ENCODE measurements at places on chromosomes 7 and 10.
A peak's percentile ranks its signal among the peaks of the same experiment; 100 is the strongest.

GRCh38 chr10:1195828-1196227, 139.6 kb downstream of the WDR37 start:
- no peak for DNase-seq

GRCh38 chr7:148334959-148335577, 255.5 kb upstream of the C7orf33 start:
- no peak for DNase-seq

- no peak for DNase-seq
Observed at GRCh38 chr7:97446361-97446760, 285.5 kb upstream of the TAC1 start.

DNA sequence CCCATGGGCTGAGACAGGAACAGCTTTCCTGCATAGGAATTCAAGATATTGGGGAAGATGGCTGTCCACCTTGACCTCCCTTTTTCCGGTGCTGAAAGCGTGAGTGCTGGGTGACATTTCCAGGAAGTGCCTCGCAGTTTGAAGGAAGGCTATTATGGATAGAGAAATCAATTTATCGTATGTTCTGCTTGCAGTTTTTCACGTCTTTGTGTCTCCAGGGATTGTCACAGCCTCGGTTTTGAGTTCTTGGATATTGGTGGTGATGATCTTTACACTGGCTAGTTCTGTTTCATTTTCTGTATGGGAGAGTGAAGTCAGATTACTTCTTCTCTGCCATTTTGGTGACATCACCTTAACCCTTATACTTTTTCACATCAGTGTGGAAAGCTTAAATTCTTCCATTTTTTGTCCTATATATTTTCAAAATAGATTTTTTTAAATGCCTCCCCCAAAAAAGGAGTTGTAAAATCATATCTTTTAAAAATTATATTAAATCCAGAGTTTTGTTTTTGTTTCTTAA, 102.5 kb upstream of the APBB1IP start:
- DNase-seq, result no peak

DNA sequence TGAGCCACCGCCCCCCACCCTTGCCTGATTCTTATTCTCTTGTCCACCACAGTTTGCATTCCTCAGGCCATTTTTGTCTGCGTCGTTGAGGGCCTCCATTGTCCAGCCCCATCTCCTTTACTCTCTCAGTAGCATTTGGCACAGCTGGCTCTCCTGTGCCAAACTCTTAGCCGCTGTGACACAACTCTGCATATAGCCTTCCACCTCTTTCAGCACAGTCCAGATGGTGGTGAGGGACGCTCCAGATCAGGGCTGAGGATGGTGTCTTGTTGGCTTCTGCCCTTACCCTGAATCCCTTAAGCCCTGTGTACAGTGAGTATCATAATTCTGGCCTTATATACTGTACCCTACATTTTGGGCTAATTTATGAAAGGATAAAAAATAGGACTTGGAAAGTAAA, 45.6 kb downstream of the BMPR1A start:
- no peak for DNase-seq

GRCh38 chr7:87511510-87511909, 36.0 kb upstream of the ABCB4 start:
- no peak for DNase-seq

DNA sequence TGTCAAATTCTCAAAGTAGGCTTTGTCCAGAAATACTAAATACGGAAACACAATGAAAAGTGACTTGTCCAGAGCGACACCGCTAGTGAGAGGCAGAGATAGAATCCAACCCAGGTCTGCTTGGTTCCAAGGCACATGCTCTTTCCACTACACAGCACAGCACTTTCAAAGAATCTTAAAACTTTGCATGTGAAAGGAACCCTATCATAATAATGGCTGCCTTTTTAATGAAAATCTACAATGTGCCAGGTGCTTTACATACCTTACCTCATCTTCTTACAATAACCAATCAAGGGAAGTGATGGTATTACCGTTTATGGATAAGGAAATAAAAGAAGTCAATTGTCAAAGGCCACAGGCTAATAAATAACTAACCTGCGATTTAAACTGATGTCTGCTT, 2.6 kb downstream of the CHCHD3 start:
- DNase-seq, result no peak

- no peak for DNase-seq
Observed at GRCh38 chr10:29343607-29344038, 54.8 kb downstream of the LYZL1 start.

DNA sequence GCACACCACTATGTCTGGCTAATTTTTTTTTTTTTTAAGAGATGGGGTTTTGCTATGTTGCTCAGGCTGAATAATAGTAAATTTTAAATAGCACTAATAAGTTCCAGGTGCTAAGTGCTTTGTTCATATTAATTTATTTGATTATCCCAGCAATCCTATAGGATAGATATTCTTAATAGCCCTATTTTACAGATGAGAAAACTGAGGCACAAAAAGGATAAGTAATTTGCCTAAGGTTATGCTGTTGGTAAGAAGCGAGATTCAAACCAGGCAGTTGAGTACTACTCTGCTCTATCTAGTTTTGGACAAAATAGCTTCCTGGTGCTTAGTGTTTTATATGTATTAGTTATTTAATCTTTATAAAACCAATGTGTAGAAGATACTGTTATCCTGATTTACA, 72.5 kb upstream of the STRIP2 start:
- DNase-seq, result no peak

DNA sequence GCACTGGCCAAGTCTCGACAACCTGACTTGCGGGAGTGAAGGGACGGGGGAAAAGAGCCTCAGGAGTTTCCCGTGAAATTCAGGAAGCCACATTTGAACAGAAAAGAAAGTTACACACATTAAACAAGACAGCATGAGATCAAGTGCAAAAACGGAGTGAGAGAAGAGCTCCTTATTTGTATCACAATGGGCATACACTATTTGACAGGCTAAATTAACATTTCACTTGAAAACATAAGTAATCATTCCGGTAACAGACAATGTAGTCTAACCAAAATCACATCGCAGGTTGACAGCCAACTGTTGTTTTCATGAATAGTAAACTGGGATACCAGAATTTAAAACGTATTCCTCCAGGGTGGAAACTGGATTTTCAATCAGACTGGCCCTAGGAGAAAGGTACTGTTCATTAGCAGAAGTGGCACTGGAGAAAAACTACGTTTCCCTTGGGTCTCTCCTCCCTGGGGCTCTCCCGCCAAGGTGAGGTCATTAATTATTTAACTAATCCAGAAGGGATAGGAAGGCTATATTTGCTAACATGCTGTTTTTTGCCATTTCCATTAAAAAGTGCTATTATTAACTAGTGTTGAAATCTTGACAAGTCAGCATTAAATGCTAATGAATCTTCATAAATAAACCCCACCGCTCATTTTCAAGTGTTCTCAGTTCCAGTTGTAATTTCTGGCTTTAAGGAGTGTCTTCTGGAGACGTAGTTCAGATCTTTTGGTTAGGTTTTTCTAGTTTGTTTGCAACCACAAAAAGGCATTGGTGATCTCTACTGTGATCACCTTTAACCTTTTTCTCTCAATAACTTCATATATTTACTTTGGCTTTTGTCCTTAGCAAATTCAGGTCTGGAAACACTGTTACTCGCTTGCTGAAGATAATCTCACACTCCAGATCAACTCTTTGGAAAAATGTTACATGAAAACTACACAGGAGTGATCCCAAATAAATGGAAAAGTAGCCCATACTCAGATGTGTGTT, 25.1 kb downstream of the RHEB start:
- no peak for DNase-seq

GRCh38 chr10:25646371-25646770, 287.7 kb upstream of the MYO3A start:
- no peak for DNase-seq

DNA sequence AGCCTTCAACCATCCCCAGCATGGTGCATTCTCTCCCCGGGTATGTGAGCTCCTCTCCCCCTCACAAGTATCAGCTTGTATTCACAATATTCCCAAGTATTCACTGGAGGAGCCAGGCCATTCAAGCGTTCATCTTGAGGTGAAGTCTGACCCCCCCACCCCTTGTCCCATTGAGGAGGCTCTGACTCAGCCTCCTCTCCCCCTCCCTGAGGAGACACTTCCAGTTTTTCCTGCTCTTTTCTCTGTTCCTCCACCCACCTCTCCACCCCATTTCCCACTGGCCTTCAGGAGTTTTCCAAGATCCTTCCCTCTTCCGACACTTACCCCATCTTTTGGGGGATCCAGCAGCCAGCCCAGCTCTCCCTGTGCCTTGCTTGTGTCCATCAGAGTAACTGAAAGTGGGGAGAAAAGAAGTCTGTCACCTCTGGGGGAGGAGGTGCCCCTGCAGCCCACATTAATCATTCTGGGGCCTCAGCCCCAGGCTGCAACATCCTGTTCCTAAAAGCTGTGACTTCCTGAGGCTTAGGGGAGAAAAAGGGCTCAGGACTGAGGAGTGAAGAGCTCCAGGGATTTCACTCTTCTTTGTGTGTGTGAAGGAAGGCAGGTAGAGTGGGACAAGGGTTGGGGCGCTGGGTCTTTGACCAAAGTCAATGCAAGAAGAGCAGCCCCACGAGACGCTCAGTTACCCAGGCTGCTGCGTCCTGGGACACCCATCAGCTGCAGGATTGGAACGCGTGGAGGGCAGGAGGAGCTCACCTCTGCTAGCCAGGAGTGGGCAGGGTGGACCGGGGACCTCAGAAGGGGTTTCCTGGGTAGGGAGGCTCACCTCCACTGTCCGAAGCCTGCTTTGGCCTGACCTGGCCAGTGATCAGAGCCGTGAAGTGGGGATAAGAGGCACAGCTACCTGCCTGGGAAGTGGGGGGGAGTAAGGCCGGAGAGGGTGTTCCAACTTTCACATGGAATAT, 1.1 kb downstream of the EPHA1 start:
- DNase-seq, result no peak

DNA sequence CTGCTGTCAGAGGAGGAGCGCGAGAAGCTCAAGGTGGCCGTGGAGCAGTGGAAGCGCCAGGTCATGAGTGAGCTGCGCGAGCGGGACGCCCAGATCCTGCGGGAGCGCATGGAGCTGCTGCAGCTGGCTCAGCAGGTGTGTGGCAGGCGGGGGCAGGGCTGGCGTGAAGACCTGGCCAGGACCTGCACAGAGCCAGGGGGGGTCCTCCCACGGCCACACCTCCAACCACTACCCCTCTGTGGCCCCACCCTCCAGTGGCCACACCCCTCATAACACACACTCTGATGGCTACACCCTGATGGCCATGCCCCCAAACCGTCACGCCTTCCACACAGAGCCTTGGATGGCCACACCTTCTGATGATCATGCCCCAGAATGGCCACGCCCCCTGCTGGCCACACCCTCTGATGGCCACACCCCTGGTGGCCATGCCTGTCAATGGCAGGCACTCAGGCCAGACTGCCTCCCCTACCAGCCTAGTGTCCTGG, 23.4 kb upstream of the DPYSL4 start:
- DNase-seq, result peak; percentile 75

GRCh38 chr7:36171503-36171902, 18.4 kb downstream of the EEPD1 start:
- DNase-seq, result no peak

DNA sequence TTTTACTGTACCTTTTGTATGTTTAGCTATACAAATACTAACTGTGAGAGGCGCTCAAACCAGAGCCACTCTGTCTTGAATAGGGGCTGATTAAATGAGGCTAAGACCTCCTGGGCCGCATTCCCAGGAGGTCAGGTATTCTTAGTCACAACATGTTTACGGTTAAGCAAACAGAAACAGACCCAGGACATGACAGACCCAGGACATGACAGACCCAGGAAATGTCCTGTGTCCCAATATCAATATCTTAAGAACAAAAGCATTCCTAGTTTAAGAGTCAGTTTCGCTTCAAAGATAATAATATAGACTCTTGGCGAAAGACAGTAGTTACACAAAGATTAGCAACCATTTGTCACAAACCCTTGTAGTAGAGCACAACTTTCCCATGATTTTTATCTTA, 304.5 kb downstream of the CCSER2 start:
- no peak for DNase-seq

GRCh38 chr7:118352867-118353453, 128.5 kb downstream of the ANKRD7 start:
- DNase-seq, result no peak

DNA sequence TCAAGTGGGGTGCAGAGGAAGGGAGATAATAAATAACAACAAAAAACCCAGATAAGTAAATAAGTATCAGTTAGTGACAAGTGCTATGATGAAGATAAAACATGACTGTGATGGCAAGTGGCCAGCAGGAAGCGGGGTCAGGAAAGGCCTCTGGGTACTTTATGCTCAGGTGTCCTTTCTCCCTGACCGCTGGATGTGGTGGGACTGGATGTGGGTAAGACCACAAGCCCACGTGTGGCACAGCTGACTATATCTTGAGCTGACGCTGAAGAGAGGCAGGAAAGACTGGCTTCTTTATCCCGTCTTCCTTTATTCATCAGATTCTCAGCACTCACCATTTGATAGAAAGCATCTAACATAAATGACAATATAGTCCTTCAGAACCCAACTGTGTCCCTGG, 87.8 kb downstream of the CREB5 start:
- DNase-seq, result no peak

Data from GM12891 (cell line).